GM23248 (cell line): ENCODE measurements at places on chromosomes 2 and 18. TPM values are rescaled to one million over a fixed set of nuclear protein-coding genes. Genes with fewer than 3 reads are reported as not detected.

DNA sequence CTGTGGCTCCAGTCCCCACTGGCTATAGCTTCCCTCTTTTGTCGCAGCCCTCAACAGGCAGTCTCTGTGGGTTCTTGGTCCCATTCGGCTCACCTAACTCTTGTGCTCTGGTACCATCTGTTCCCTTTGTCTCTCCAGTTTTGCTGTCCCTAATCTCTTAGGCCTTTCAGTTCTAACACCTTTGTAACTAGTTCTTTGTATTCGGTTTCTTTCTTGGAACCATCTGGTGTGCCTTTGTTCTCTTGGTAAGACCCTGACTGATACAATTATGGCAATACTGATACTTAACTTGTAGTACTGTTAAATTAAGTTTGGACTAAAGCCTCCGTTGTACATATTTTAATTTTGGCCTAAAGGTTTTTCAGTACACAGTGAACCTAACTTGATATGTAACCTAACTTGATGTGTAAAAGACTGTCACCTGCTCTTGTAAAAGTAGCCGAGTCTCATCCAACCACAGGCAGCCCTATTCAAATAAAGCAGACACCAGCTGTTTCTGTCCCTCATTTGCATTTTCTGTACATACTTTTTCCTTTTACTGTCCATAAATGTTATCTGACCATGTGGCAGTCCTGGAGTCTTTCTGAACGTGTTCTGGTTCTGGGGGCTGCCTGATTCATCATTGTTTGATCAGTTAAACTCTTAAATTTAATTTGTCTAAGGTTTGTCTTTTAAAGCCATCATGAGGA lies 4.8 kb upstream of the MRPL44 start:
- no peak for DNase-seq

- no peak for DNase-seq
Observed at GRCh38 chr18:79106084-79106483, 36.9 kb downstream of the ATP9B start.

DNA sequence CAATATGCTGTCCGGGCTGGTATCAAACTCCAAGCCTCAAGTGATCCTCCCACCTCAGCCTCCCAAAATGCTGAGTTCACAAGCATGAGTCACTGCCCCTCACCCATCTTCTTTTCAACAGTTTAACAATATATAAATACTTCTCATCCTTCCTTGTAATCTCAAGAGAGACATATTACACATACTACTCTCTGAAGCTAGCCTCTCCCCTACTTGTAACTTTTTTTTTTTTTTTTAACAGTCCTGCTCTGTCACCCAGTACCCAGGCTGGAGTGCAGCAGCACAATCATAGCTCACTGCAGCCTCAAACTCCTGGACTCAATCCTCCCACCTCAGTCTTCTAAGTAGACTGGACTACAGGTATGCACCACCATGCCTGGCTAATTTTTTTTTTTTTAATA lies 5.7 kb downstream of the GFPT1 start:
- peak; percentile 50 for DNase-seq

GRCh38 chr2:86350751-86351150 lies 13.3 kb upstream of the REEP1 start:
- DNase-seq = no peak

- no peak for DNase-seq
Observed at GRCh38 chr2:42227491-42227890, 58.3 kb downstream of the EML4 start.

- no peak for DNase-seq
Observed at GRCh38 chr2:238599549-238600505, 173.1 kb downstream of the ASB1 start.

- DNase-seq = no peak
Observed at GRCh38 chr2:181672255-181673008, 7.9 kb downstream of the NEUROD1 start.

- DNase-seq = no peak
Observed at GRCh38 chr18:23689616-23690504, 607 bp downstream of the LAMA3 start.

GRCh38 chr2:38794235-38794946 lies 16.4 kb downstream of the GEMIN6 start:
- no peak for DNase-seq

- DNase-seq = peak; percentile 67
Observed at GRCh38 chr2:46779447-46779941, 136.1 kb downstream of the MCFD2 start.

- DNase-seq = no peak
Observed at GRCh38 chr2:109409321-109410038, 204.3 kb downstream of the SEPTIN10 start.

- no peak for DNase-seq
Observed at GRCh38 chr2:41774011-41774605, 273.7 kb upstream of the PKDCC start.

GRCh38 chr2:42828487-42829425 lies 36.4 kb upstream of the HAAO start:
- peak; percentile 82 for DNase-seq

- DNase-seq = no peak
Observed at GRCh38 chr2:37396890-37397565, 52.6 kb downstream of the QPCT start.

DNA sequence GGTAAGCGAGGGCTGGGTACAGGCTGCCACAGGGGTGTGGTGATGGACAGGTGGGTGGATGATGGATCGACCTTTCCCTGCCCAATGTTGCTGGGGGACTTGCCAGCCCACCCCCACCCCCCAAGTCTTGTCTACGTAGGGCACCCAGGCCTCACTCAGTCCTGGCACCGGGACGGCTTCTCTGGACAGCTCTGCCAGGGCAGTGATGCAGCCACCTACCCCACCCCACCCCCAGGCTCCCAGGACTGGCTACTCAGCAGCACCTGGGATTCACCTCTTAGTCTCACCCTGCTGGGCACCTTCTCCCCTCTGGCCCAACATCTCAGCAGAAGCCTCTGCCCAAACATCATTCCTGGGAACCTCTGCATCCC lies 55.7 kb downstream of the ANKMY1 start:
- no peak for DNase-seq

DNA sequence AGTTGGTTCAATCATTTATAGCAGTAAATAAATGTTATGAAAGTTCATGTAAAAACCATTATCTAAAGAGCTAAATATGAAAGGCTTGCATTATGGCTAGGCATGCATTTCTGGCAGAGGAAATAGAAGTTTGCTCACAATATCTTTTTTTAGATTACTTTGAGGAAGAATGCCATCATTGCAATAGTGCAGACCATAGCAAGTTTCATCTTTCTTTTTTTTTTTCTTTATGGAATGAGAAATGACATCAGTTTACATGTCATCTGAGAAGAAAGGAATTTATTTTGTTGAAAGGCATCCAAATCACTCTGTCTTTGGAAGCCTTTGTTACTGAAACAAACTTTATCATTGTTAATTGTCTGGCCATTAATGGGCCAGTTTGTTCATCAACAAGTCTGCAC lies 74.5 kb upstream of the NCKAP5 start:
- peak; percentile 49 for DNase-seq

- DNase-seq = no peak
Observed at GRCh38 chr2:40452786-40453185, 896 bp upstream of the SLC8A1 start.

- no peak for DNase-seq
Observed at GRCh38 chr18:51135795-51136194, 61.7 kb downstream of the MEX3C start.

DNA sequence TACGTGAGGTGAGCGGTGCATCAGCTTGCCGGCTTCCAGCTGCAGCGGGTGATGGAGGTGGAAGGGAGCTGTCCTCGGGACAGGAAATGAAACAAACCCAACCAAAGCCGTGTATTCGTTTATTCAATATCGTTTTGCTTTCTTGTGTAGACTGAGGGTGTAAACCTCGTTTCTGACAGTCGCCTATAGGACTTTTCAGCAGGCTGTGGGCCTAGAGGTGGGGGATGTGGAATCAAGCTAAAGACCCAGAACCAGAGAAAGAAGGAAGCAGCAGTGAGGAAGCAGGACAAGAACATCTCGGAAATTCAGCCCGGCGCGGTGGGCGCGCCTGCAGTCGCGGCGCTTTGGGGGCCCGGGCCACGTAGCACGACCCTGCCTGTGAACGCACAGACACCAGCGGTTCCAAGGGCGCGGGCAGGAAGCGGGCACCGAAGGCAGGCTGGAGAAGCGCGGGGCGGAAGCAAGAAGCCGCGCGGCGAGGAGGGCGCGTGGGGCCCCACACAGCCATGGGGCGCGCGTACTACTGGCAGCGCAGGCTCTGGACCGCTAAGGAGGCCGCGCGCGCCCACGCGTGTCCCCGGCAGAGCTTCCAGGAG lies 755 bp upstream of the ATP9B start:
- DNase-seq = peak; percentile 54

- DNase-seq = no peak
Observed at GRCh38 chr18:21483051-21483450, 117.5 kb downstream of the ESCO1 start.

DNA sequence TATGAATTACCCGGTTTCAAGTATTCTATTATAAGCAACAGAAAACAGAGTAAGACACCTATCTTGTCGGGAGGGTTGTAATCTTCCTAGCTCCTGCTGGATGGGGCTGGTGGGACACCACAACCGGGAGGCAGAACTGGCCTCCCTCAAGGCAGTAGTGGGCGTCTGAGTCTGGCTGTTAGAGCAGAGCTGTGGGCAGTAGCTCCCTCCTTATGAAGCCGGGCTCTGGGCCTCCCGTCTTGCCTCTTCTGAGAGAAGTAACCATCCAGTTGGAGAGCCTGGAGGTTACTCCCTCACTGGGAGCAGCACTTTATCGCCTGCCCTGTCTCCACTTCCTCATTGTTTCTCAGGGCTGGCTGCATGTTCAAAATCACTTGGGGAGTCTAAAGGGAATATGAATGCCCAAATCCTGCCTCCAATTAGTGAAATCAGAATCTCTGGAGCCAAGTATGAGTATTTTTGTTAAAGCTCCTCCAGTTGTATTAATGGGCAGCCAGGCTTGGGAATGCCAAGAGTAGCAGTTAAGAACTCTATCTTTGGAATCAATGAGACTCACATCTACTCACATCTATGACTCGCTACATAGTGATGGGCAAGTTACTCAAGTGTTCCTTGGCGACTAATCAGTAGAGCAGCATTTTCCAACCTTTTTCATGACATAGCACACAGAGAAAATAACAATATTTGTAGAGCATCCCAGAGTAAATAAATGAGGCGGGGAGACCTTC lies 27.3 kb upstream of the NRP2 start:
- DNase-seq = peak; percentile 92

DNA sequence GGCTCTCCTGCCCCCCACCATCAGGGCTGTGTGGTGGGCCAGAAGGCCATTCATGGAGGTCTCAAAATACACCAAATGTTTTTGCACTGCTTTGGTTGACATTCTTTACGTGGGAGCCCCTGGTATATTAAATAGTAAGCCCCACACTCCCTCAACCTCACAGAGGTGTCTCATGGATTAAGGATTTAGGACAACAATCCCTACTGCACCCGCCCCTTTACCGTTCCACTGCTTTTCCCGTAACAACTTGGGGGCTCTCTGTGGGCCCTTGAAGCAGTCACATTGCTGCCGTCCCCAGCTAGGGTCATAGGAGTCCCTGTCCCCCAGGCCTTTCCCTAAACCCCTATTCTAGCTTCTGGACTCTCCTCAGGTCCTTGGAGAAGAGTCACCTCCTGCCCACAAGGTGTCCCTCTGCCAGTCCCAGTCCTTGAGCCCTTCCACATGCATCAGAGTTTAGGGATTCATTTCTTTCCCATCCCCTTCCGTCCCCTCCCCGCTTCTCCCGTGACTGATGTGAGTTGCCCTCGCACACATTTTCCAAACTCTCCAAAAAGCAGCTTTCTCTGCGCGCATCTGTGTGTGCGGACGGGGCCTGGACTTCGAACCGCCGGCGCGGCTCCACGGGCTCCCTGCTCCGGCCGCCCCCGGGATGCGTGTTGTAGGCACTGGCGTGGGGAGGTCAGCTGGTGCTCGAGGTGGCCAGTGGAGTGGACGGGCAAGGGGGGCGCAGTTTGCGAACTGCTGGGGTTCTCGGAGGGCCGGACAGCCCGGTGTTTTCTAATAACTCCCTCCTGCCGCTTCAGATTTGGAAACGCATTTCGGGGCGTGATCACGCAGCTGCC lies 84.8 kb downstream of the LYPD1 start:
- DNase-seq = no peak

DNA sequence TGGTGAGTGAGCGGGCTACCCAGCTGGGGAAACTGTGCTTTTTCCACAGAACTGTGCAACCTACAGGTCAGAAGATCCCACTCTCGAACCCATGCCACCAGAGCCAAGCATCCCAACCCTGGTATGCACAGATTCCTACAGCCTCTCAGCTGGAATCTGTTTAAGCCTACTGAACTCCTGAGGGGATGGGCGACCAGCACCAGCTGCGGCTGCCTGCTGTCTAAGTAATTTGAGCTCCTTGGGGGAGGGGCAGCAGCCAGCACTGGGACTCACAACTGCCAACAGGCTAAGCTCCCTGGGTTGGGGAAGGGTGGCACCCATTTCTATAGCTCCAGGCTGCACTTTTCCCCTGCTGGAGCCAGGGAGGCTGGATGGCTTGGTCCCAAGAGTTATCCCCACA lies 11.8 kb downstream of the CYP27C1 start:
- peak; percentile 22 for DNase-seq

GRCh38 chr2:44267269-44267795 lies 7.9 kb upstream of the SLC3A1 start:
- no peak for DNase-seq

DNA sequence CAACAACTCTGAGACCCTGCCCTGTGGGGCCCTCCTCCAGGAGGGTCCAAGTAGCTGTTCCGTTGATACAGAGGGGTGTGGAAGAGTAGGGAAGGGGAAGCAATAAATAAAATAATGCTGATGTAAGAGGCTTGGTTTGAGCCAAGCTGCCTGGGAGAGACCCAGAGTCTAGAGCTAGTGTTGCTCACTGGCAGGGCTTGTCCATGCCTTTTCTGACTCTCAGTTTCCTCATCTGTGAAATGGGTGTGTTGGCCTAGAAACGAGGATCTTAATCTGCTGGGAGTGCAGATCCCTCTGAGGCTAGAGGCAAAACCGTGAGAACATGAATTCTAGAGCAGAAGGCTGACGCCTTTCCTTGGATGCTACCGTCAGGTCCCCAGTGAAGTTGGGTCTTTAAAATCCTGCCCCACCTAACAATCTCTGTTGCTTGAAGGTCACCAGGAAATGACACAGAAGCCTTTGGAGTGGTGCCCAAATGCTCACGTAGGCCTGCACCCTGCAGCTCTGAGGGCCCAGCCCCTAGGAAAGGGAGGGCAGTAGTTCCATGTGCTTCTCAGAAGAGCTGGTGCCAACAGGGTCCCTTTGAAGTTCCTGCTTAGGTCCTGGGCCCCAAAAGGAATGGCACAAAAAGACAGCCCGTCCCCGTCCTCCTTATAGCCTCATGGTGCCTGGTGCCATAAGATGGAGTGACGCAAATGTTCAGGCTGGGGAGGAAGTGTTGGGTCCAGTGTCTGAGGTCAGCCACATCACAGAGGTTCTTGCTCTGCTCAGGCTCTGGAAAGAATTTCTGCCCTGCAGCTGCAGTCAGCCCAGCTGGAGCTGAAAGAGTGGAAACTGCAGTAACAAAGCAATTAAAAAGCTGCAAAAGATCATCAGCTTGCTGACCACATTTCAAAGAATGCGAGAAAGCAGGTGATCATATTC lies 73.2 kb upstream of the SMAD2 start:
- peak; percentile 37 for DNase-seq

KCNIP3 gene
- total RNA-seq = 10.7 and 11.9 TPM in 2 replicates

CCDC178 gene
- total RNA-seq = not detected in 2 replicates

CPO gene
- not detected in 2 replicates for total RNA-seq

ADCYAP1 gene
- total RNA-seq = not detected in 2 replicates

CHRNG gene
- not detected in 2 replicates for total RNA-seq
